ENCODE measurements at places on chromosomes 3 and 15.

- ATAC-seq, result no peak
These were observed 55.7 kb upstream of the ACP3 start for GRCh38 chr3:132261506-132261905.

DNA sequence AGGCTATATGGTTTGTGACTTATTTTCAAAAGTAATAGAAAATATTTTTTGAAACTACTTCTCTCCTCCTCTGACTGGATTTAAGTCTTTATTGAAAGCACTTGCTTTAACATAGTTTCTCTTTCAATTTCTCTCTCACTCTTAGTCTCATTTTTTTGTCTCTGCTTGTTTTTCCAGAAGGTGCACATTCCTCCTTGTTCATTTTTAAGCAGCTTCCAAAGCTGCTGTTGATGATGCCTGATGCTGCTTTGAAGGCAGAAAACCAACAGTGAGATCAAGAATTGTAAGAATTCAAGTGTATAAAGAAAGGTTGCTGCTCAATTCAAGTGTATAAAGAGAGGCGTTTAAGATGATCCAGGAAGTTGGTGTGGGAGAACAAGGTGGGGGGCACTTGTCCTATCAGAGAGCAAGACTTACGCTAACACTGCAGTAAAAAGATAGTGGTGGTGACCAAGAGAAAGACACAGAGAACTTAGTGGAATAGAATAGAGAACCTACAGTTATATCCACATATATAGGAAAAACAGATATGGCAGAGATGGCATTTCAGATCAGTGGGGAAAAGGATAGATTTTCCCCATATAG, 12.1 kb downstream of the NR2C2 start:
- no peak for ATAC-seq

DNA sequence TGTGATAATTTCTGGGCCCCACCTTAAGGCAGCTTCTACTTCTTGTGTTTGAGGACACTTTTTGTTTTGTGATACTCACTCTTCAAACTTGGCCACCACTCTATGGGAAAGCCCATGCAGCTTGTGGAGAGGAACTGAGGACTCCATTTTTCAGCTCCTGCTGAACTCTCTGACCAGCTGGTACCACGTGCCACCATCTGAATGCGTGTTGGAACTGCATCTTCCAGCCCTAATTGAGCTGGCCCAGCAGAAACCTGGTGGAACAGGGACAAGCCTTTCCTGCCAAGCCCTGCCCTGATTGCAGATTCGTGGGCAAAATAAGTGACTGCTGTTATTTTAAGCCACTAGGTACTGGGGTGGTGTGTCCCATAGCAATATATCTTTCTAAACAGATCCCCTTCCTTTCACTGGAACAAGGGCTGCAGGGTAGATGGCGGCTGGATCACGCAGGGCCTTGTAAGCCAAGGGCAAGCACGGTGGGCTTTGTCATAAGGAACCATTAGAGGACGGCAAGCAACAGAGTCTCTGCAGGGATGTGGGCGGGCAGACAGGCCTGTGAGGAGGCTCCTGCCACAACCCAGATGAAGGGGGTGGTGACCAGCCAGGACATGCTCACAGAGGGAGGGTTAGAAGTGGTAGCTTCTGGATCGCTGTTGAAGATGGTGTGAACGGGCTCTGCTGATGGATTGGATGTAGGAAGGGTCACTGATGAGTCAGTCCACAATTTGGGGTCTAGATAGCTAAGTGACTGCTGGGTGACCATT, 9.5 kb downstream of the H1-8 start:
- no peak for ATAC-seq

DNA sequence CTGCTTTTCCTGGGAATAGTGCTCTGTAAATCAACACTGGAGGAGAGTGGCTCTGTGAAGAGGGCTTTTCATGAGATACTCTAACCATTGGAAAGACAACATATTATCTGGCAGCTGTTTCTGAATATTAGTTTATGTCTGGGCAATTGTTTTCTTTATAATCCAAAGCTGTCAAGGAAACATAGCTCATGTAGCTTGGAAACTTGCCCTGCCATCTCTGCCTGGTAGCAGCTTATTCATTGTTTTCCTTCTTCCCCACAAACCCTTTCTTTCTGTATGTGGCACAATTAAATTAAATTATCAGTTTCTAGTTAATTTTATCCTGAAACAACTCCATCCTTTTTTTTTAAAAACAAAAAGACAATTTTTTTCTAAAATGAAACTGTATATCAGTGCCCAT, 160.0 kb downstream of the EDEM1 start:
- ATAC-seq, result no peak

DNA sequence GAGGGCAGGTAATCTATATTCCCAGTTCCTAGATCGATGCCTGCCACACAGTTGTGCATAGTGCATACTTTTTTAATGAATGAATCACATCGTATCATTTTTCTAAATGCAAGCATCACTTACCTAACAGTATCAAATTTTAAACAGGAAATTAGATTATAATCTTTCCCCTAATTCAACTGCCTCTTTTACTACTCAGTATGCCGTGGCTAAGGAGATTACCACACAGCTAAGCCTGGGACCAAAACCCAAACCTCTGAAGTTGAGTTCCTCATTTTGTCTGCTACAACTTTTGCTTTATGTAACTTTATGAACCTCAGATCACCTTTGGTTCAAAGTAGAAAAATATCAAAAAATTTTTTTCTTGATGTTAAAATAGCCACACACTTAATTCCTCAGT, 53.2 kb upstream of the FNDC3B start:
- no peak for ATAC-seq

DNA sequence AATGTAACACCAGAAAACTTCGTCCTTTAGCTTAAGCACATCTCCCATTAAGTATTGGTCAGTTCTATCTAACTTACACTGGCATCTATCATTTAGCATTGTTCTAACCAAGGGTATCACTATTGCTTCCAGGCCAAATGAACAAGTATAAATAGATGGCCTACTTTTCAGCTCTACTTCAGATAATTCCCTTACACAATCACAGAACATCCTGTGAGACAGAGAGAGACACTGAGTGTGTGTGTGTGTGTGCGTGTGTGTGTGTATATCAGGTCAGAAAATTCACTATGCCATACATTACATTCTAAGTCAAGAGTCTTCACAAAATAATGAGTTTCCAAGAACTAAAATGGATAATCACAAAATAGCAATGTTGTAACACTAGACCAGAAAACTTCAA, 39.1 kb downstream of the SCAPER start:
- no peak for ATAC-seq

DNA sequence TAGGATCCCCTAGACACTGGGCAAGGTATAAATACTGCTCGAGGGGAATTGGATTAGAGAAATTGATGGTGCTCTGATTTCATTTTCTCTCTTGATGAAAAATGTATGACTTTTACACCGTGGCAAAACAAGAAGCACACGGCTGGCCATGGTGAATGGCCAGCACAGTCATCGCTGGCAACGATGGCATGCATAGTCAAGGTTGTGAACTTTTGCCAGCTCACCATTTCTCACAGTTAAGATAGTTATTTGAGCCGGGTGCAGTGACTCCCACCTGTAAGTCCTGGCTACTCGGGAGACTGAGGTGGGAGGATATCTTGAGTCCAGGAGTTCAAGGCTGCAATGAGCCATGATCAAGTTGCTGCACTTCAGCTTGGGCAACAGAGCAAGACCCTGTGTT, 95.4 kb downstream of the HMG20A start:
- no peak for ATAC-seq

GRCh38 chr3:21484057-21484827, 266.8 kb downstream of the ZNF385D start:
- peak; percentile 28 for ATAC-seq

DNA sequence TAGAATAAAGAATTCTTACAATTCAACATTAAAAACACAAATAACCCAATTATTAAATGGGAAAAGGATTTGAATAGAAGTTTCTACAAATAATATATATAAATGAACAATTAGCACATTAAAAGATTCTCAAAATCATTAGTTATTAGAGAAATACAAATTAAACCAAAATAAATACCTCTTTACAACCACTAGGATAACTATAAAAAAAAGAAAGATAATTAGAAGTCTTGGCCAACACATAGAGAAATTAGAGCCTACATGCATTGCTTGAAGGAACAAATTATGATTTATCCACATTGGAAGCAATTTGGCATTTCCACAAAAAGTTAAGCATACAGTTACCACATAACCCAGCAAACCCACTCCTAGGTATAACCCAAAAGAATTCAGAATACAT, 502.3 kb upstream of the UBE2E2 start:
- ATAC-seq, result no peak

- ATAC-seq, result no peak
These were observed 134.7 kb downstream of the NR2E3 start for GRCh38 chr15:71945012-71945411.

DNA sequence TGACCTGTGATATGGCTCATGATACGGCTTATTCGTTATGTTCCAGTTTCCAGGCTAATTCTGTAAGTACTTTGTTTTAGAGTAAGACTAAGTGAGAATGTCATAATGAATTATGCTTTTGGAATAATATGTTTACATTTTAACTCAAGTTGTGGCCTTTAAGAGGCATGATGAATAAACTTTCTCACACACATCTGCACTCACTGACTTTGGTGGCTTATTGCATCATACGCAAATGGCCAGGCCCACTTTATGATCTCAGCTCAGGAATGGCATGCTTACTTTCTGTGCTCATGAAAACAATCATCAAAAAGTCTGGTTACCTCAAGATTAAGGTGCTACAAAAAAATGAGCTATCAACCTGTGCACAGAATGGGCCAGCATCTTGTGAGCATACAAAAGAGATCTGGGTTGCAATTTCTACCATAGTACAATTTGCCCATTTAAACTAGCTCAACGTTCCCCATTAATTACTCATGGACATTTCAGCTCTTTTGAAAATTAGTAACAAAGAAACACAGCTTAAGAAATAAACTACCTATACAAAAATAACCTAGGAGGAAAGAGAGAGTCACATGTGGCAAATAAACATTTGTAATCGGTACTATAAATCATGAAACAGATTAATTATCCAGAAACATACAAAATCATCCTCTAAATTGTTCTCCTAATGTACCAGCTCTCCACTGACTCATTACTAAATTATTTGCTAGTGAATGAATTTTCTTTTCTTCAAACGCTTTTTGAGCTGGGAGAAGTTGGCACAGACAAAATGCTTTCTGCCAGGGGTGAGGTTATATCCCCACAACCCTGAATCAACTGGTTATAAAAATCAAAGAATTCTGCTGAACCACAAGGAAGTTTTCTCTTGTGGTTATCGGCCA, 439.0 kb upstream of the ADAMTS9 start:
- ATAC-seq, result no peak

- peak; percentile 34 for ATAC-seq
These were observed 35.5 kb upstream of the CGNL1 start for GRCh38 chr15:57340682-57341259.

- no peak for ATAC-seq
These were observed 54.0 kb upstream of the CHMP2B start for GRCh38 chr3:87173071-87173470.

DNA sequence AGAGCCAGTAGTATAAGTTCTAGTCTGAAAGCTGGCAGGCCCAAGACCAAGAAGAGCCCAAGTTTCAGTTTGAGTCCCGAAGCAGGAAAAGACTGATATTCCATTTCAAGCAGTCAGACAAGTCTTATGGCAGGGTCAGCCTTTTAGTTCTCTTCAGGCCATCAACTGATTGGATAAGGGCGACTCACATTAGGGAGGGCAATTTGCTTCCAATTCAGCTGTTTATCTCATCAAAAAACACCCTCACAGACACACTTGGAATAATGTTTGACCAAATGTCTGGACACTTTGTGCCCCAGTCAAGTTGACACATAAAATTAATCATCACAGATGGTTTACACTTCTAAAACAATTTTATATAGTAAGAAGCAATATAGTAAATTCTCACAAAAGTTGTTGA, 69.7 kb downstream of the UBE2E2 start:
- no peak for ATAC-seq

- ATAC-seq, result no peak
These were observed 107.9 kb upstream of the GBE1 start for GRCh38 chr3:81869382-81869781.

- no peak for ATAC-seq
These were observed 673.4 kb upstream of the CBLB start for GRCh38 chr3:106542101-106542769.

DNA sequence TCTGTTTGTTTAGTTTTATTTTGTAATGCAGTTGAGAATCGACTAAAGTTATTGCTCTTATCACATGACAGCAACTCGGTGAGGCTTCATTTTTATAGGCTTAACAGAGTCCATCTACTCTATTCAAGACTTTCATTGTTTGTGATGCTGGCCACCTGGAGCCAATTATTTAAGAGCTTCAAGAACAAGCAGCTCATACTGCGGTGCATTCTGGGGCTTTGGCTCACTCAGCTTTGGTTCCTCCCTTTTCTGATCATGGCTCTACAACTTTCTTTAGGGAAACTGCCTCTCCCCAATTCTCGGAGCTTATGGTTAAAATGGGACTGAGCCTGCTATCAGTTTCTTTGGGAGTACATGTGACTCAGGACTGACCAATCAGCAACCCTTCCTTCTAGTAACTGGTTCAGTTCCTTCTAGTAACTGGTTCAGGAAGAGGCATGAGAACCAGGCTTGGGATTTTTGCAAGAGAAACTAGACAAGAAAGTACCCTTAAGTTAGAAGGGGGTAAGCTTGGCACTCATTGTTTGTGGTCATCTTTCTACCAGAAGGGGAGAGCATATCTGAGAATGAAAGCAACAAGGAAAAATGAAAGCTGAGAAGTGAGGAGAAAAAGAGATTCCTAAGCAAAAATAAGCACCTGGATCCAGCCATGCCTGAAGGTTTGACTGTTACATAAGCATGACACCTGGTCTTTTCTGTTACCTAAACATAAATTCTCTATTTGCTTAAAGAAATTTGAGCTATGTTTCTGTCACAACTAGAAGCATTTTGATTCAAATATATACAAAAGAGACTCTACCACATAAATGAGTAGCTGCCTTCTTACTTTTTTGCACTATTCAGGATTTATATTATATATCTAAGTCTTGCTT, 24.1 kb upstream of the ARHGEF3 start:
- no peak for ATAC-seq

GRCh38 chr15:40054855-40055575, 16.0 kb upstream of the SRP14 start:
- no peak for ATAC-seq

- ATAC-seq, result no peak
These were observed 25.6 kb downstream of the FAM43A start for GRCh38 chr3:194711286-194711685.

DNA sequence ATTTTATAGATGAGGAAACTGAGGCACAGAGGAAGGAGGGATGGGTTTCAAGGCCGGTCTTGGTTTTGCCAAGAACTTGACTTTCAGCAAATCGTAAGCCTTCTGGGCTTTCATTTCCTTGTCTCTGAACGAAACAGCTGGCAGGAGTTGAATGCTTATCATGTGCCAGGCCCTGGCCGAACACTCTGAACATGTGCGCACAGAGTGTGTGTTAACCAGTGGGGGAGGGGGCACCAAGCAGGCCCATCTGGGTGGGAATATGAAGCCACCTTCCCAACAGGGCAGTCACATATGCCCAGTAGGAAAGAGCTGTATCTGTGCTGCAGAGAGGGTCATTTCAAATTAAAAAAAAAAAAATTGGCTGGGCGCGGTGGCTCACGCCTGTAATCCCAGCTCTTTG, 29.3 kb downstream of the ZNF710 start:
- ATAC-seq, result no peak

- no peak for ATAC-seq
These were observed 245.9 kb downstream of the NAALADL2 start for GRCh38 chr3:175105066-175105465.
